ENCODE measurements at places on chromosomes 13 and 19.

- DNase-seq: no peak
Measured at GRCh38 chr13:79385694-79386093, 20.4 kb downstream of the RBM26 start.

GRCh38 chr19:46935066-46935663 lies 74.4 kb downstream of the ARHGAP35 start:
- no peak for DNase-seq

GRCh38 chr19:38417146-38417543 lies 8.9 kb downstream of the RASGRP4 start:
- no peak for DNase-seq

- no peak for DNase-seq
Measured at GRCh38 chr19:29401712-29402421, 123.9 kb upstream of the VSTM2B start.

DNA sequence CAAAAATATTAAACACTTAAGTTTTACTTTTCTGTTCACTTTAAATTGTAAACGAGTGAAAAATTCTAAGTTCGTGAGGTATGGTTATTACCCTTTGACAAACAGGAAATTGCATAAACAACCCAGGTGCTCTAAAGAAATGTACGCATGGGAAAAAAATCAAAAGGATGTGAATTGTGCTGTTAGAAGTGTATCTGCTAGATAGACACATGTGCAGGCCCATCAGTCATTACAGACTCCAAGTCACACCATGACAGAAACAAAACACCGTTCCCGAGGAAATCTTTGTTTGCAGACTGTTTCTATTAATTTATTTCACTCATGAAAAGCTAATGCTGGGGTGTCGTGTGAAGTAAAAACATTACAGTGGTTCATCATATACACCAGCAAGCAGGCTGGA lies 17.0 kb upstream of the DOCK9 start:
- no peak for DNase-seq

DNA sequence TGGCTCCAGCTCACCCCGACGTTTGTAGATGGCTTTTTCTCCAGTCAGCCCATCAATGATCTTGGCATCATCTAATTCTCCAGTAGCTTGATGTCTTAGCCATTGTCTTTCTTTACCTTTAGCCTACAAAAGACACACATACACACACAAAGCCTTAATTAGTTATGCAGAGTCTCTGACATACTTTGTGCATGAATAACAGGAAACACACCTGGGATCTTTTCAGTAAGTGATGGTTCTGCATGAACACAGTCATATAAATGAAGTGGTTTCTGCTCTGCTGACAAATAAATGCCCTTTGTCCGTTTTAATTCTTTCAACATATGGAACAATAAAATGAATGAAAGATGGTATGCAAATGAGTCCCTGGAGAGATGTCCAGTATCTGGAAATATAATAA lies 133.3 kb downstream of the RGCC start:
- no peak for DNase-seq

- DNase-seq: no peak
Measured at GRCh38 chr13:46605825-46606554, 53.0 kb downstream of the LRCH1 start.

- no peak for DNase-seq
Measured at GRCh38 chr19:39193803-39194202, 3.0 kb upstream of the NCCRP1 start.

DNA sequence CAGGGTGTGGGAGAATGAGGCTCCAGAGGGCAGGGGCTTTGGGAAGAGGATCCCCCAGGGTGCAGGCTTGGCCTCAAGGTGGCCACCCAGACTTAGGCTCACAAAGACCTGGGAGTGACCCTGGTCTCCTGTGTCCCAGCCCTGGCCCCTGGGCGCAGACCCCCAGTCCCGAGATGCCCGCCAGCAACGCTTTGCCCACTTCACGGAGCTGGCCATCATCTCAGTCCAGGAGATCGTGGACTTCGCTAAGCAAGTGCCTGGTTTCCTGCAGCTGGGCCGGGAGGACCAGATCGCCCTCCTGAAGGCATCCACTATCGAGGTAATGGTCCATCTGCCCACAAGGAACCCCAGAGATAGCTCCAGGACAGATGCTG lies 2.6 kb downstream of the NR1H2 start:
- no peak for DNase-seq

DNA sequence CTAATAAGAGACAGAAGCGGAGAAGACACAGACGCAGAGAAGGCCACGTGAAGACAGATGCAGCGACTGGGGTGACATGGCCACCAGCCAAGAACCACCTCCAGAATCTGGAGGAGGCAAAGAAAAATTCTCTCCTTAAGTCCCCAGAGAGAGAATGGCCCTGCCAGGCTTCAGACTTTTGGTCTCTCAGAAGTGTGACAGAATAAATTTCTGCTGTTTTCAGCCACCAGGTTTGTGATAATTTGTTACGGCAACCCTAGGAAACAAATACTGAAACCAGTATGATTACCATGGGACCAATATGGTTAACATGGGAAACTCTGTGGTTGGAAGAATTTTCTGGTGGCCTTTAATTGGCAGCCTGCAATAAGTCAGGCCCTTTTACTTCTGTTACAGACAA lies 63.9 kb upstream of the DOCK9 start:
- no peak for DNase-seq

GRCh38 chr13:79237981-79238380 lies 168.1 kb downstream of the RBM26 start:
- no peak for DNase-seq

DNA sequence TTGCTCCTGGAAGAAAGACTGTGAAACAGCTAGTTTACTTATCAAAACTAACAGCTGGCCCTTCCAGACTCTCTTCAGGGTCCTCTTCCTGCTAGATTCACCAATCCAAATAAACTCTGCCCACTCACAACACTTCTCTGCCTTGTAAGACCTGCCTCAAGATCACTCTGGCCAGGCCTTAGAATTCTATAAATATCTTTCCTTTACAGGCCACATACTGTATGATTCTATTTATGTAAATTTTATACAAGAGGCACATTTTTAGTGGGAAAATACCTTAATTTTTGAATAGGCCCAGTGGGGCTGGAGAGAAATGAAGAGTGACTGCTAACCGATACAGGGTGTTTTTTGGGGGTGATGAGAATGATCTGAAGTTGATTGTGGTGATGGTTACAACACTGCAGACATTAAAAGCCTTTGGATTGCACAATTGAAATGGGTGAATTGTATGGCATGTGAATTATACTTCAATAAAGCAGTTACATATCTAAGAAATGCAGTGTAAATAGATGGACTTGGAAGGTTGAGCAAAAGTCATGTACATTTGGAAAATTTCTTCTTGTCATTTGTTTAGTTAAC lies 141.8 kb downstream of the GPC5 start:
- no peak for DNase-seq

DNA sequence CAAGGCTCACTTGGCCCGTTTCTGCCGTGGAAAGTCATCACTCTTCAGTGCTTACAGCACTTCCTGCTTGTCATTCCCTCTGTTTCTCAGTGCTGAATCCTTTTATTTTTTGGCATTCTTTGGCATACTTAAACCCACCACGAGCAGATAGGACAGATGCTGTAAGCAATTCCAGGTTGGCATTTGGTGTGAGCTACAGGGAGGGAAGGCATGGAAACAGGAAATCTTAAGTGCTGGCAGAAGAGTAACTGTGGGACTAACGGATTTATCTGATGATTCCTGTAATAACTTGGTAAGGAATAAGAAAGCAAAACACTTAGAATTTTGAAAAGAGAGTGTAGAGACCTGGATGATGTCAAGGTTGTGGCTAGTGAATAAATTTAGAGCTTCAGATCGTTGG lies 273.4 kb downstream of the GPC6 start:
- no peak for DNase-seq

DNA sequence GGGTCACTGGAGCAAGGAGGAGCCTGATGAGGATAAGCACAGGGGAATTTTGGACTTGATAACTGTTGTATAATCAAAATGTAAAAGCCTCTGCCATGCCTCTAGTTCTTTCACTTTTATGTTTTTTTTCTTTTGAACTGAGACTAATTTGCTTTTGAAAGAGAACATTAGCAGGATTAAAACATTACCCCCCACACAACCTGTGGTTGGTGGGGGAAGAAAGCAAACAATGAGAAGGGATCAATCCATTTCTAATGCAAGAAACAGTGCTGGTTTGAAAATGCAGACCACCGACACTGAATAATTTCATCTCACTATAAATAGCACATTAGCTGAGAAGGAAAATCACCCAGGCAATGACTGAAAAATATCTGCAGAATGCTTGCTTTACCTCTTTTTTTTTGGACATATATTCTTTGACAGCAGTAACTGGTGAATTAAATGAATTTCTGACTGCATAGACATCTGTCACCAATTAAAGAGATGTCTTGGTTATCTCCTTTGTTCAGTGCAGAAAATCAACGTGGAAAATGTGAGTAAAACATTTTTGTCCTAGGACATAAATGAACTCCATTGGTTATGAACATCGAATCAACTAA lies 48.6 kb upstream of the TRPC4 start:
- no peak for DNase-seq

Measured in activated CD8-positive, alpha-beta memory T cell treated with anti-CD3 and anti-CD28 coated beads, Interleukin-2, amount 50 U/mL, for 48 hours (primary cell).